ENCODE measurements at places on chromosomes 13 and 19.

- DNase-seq, result no peak
These were observed 7.1 kb downstream of the LDLR start for GRCh38 chr19:11096210-11096841.

GRCh38 chr19:34712395-34713261, 21.4 kb upstream of the ZNF181 start:
- DNase-seq, result peak; percentile 66

DNA sequence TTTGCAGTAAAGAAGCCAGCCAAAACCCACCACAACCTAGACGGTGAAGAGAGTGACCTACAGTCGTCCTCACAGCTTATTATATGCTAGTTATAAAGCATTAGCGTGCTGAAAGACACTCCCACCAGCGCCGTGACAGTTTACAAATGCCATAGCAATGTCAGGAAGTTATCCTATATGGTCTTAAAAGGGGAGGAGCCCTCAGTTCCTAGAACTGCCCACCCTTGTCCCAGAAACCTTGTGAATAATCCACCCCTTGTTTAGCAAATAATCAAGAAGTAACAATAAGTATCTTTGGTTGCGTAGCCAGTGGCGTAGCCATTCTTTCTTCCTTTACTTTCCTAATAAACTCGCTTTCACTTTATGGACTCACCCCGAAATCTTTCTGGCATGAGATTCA, 227.9 kb upstream of the ARGLU1 start:
- no peak for DNase-seq

GRCh38 chr13:101989798-101990350, 412.0 kb downstream of the FGF14 start:
- no peak for DNase-seq

- no peak for DNase-seq
These were observed 4.2 kb downstream of the SMIM7 start for GRCh38 chr19:16655727-16656126.

GRCh38 chr13:51331354-51331861, 8.1 kb upstream of the SERPINE3 start:
- no peak for DNase-seq

GRCh38 chr19:8478598-8478997, 23.8 kb downstream of the PRAM1 start:
- DNase-seq, result no peak

DNA sequence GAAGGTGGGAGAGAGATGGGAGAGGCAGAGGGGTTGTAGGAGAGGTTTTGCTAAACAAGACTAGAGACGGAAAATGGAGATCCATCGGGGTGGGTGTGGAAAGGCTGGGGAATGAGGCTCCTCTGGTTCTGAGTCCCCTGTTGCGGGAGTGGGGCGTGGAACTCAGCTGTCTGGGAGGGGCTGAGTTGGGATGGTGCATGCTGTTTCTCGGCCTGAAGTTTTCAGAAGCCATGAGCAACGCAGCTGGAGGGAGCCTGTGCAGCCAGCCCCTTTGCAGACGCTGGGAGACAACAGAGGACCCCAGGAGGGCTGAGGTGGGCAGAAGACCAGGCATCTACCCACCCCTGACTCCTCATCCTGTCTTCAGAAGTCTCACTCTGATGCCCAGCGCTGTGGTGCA, 7.4 kb upstream of the GIPR start:
- no peak for DNase-seq

- DNase-seq, result no peak
These were observed 169.8 kb downstream of the ATP8A2 start for GRCh38 chr13:25541434-25542123.

GRCh38 chr13:95122063-95122462, 179.2 kb downstream of the ABCC4 start:
- DNase-seq, result no peak

DNA sequence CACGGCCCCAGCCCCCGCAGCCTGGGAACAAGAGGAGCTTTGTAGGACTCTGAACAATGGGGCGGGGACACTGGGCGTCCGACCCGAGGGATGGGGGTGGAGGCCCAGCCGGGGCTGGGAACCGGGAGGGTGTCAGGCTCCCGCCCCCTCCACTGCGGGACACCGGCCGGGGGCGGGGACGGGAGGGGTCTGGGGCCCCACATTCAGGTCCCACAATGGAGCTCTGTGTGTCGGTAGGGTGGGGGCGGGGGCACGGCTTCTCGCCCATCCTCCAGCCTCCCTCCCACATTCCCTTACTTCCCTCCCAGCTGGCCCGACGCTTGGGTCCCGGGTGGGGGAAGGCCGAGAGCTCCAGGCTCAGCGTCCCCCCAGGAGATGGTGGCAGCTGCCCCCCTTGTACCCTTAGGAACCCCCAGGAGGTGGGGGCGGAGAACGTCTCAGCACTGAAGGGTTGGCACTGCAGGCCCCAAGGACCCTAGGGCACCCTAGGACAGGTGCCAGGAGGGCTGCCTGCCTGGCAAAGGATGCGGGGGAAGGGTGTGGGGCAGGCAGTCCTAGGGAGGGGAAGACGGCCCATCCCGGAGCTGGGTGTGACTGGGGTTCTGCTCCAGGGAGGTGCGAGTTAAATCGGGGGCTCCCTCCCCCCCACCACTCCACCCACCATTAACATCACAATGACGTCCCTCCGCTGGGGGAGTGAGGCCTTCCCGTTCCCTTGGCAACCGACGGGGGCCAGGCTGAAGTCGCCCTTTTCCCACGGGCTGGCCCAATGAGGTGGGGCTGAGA, 5.3 kb downstream of the TTYH1 start:
- DNase-seq, result no peak

- DNase-seq, result no peak
These were observed 7.9 kb downstream of the HNRNPL start for GRCh38 chr19:38841787-38842438.

DNA sequence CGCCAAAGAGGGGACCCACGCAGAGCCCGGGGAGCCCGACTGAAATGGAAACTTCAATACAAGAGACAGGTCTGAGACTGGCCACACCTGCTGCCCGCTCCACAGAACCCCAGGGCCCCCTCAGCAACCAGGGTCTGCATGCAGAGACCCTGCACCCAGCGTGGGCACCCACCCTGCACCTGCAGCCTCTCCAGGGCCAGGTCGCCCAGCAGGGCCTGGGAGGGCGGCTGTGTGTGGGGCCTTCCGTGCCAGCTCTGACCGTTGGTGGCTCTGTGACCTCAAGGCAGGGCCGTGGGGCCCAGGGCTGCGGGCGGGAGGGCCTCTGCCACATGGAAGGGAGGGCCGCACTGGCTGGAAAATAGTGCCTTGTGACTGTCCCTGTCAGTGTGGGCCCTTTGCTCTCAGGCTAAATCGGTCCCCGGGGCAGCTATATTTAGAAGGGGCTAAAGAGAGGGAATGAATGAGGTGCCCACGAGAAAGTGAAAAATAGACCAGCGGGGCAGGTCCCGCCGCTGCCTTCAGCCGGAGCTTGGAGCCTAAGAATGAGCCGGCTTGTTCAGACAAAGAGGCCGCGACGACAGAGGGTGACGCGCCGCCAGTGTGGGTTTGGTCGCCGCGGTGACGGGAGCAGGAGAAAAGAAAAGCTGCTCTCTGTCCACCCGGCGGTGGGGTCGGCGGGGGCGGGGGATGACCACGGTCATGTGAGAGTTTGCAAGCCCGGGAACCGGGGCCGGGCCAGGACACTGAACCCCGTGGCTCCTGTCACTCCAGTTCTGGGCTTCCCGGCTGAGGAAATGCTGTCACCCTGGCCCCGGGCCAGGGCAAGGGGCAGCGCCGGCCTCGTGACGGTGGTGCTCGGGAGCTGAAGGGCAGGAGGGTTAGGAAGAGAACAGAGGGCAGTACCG, 70.5 kb downstream of the GADD45B start:
- DNase-seq, result no peak

DNA sequence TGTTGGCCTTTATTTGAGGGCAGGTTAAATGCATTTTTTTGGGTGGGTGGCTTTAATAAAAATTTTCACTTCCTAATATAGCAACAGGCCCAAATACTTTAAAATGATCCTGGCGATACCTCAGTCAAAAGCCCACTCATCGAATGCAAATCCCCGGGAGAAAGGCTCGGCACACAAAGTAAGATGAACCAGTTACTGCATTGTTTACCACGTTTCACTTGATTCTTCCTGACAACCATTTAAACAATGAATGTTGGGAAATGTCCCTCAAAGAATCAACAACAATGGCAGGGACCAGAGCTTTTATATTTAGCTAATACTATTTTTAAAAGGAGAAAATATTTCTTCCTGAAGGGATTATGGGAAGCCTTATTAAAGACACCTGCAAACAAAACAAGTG, 187.7 kb downstream of the ABCC4 start:
- DNase-seq, result no peak
